Ovary (tissue), 10 donors: ENCODE measurements at places on chromosomes 16 and 17. TPM values are rescaled to one million over a fixed set of nuclear protein-coding genes. Genes with fewer than 3 reads are reported as not detected.

The PPP1R27 gene
- total RNA-seq, result not detected

DNA sequence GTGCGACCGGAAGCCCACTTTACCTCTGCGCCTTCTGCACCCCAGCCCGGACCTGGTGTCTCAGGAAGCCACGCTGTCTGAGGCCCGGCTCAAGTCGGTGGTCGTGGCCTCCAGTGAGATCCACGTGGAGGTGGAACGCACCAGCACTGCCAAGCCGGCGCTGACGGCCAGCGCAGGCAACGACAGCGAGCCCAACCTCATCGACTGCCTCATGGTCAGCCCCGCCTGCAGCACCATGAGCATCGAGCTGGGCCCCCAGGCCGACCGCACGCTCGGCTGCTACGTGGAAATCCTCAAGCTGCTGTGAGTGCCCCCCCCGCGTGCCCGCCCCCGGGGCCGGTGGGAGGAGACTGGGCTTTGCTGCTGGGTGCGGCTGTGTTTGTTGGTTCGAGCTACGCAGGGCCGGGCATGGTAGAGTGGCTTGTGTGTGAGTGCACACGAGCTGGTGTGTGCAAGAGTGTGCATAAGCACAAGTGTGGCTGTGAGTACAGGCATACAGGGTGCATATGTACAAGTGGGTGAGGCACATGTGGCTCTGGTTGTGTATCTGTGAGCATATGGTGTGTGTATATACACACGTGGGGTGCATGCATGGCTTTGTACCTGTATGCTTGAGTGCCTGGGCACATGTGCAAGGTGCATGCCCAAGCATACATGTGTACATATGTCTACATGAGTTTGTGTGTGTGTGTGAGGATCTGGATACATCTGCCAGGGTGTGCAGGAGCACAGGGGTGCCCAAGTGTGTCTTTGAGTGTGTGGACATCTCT is 100.6 kb upstream of the PLCG2 start:
- H3K4me3 ChIP-seq, result no peak overlapping the region
- no peaks in the 10 kb centered on the region for H3K27me3 ChIP-seq
- H3K4me1 ChIP-seq, result peaks cover 32% of the 10 kb centered on the region
- no peaks in the 10 kb centered on the region for H3K36me3 ChIP-seq
- peak; percentile 67 for DNase-seq

DNA sequence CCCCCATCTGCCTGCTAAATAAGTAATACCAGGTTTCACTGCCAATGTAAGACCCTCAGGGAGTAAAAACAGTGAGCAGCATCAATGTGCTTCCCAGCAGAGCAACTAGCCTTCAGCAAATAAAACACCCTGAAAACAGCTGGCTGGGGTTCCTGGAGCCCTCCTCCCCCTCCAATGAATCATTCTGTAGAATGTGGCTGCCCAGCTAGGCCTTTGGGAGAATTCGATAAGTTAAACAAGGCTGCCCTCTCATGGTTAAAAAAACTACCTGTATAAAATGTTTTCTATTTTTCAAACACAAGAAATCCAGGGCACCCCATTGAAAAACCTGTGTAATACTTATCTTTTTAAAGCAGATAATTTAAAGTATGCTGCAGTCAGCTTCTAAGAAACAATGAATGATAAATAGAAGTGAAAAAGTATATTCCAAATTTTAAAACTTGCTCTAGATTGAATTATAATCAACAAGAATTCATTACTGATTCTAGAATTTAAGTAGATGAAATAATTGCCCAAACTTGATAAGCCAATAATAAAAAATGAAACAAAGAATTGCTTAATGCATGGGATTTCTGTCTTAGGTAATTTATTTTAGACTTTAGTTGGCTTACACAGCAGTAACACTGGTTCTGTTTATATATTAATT is 9.4 kb upstream of the TOM1L1 start:
- H3K4me3 ChIP-seq, result no peak overlapping the region
- H3K4me1 ChIP-seq, result no peaks in the 10 kb centered on the region
- DNase-seq, result no peak

DNA sequence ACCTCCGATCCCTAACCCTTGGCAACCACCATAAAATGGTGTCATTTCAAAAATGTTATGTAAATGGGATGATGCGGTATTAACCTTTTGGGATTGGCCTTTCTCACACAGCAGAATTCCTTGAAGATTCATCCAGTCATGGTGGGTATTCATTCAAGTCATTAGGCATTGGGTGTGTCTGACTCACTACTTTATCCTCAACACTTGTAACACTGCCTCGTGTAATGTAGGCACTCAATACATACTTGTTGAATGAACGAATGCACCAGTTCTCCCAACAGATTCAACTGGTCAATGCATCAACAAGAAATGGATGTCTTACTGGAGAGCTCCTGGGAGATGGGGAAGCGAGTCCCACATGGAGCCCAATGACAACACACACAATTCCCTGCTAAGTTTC is 21.8 kb upstream of the GAN start:
- no peaks in the 10 kb centered on the region for H3K27me3 ChIP-seq
- no peaks in the 10 kb centered on the region for H3K36me3 ChIP-seq
- DNase-seq, result no peak
- no peaks in the 10 kb centered on the region for H3K4me1 ChIP-seq
- H3K27ac ChIP-seq, result no peak overlapping the region
- H3K4me3 ChIP-seq, result no peak overlapping the region

The KRTAP2-1 gene
- total RNA-seq, result not detected

- H3K4me3 ChIP-seq, result no peak overlapping the region
- no peaks in the 10 kb centered on the region for H3K27me3 ChIP-seq
- peak overlapping the region; percentile 52 for H3K27ac ChIP-seq
- peaks cover 21% of the 10 kb centered on the region for H3K4me1 ChIP-seq
- DNase-seq, result peak; percentile 80
- H3K36me3 ChIP-seq, result no peaks in the 10 kb centered on the region
These were observed 1.2 kb upstream of the C17orf99 start for GRCh38 chr17:78144736-78145641.

The MMP2 gene
- total RNA-seq, result 184 TPM
